ENCODE measurements at places on chromosomes 5 and 9.

- DNase-seq: no peak
Observed at GRCh38 chr5:96348536-96348935, 84.5 kb downstream of the PCSK1 start.

DNA sequence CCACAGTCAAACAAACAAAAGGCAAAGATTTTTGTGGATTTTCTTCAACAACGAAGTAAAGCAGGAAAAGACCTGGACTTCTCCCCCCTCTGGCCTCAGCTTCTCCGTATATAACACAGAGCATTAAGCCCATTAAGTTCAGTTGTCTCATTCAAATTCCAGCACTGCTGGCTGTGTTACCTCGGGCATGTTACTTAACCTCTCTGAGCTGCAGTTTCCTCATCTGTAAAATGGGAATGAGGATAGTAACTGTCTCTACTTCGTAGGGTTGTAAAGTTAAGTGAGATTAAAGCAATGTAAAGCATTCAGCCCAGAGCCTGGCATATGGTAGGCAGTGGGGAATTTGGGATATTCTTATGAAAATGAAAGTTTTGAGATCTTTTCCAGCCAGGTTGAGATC lies 92.7 kb upstream of the SMIM23 start:
- DNase-seq: no peak

DNA sequence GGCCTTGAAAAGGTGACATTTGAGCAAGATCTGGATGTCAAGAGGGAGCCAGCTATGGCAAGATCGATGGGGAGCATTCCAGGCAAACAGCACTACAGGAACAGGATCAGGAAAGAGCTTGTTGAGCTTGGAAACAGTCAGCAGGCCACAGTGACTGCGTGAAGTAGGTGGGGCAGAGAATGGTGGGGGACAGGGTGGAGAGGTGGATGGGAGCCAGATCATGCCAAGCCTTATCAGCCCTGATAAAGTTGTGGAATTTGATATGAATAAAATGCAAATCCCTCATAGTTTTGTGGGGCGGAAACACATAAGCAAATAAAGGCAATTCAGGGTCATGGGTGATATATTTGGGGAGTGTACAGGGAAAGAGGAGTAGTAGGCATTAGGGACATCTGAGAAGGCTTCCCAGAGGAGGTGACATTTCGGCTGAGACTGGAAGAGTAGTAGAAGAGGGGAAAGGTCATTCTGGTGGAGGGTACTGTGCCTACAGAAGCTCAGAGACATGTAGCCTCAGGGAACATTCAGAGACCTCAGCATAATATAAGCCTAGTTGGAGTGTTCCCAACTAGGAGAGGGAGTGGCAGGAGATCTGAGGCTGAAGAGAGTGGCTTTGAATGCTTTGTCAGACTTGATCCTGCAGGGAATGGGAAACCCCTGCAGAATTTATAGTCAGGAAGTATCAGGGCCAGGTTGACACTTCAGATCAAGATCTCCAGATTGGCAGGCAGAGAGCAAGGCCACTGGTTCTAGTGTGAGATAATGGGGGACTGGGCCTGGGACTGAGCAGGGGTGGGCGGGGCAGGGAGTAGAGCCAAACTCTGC lies 9.7 kb upstream of the CYSTM1 start:
- no peak for DNase-seq

GRCh38 chr5:37034955-37035354 lies 158.4 kb downstream of the NIPBL start:
- no peak for DNase-seq

GRCh38 chr5:132093271-132093670 lies 19.7 kb downstream of the CSF2 start:
- no peak for DNase-seq

DNA sequence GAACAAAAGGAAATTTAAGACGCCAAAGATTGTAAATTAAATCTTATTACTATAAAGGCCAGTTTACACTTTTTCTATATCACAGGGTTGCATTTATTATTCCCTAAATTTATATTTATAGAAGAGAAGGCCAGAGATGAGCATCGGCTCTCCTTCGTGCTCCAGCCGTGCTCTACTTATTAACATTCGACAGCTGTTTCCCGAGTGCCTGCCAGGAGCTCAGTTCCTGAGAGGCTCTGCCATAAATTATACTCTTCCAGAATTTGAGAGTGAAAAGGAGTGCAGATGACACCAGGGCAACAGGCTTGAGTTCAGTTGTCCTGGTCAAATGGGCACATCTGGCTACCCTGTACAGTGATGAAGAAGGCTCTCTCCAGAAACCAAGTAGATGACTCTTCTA lies 70.1 kb downstream of the PCSK5 start:
- no peak for DNase-seq

DNA sequence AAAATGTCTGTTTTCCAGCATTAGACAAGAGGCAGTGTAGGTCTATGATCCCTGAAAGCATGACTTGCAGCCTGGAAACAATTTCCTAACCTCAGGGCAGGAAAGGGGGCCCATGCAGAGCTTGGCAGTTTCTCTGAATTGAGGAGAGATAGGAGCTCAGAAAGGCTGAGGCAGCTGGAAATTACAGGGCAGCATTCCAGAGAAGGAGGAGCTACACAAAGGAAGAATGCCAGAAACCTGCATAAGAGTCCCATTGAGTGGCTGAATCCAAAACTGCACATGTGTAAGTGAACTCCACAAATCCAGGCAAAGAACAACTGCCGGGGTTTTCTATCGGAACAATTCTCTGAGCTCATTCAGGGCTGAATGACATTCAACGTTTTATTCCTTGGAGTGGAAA lies 346.8 kb downstream of the PIK3R1 start:
- DNase-seq: no peak

DNA sequence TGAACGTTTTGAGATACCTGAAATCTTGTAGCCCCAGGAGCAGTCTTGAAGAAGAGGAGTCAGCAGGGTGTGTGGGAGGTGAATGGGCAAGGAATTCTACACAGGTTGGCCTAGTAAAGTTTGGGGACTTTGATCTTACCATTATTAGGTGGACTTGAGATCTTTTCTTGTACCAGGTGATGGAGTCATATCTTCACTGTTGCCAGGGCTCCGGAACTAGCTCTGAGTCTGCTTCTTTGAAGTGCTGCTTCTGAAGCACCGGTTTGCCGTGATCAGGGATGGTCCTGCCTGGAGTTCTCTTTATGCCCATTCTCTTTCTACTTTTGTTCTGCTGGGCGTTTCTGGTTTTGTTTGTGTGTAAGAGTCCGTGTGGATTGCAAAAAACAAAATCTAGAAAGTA lies 27.4 kb downstream of the RCL1 start:
- DNase-seq: no peak

DNA sequence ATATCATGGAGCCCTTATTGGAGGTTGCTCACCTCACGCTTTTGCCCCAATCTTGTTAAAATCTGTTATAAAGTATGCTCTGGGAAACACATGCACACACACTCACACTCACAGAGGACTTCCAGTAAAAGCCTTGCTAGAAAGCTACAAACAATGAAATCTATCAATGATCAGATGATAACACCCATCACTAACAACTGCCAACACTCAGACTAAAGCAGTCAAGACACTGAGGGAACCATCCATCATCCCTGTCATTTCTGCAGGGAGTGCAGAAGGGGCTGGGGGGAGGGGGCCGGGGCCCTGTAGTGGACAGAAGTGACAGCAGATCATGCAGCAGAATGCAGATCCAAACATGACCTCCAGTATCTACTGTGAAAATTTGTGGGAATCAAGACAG lies 179.1 kb downstream of the AOPEP start:
- no peak for DNase-seq

DNA sequence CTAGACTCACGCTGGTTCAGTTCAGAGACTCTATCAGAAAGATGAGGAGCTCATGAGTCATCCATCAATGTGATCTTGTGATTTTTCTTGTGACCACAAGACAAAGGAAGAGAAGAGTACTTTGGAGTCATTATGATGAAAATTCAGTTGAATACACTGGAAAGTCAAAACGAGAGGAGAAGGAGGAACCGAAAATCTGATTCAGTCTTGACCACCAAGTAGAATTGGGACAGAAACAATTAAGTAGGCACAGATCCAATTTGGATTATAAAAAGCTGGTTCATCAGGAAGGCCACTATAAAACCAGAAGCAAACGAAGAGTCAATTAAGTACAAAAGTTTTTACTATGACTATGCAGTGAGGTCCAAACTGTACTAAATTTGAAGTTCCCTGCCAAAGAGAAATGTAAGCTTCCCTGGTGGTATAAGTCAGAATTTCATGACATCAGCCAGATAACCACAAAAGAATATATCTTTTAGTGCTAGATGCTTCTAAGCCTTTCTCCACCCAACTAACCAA lies 90.9 kb downstream of the THBS4 start:
- DNase-seq: no peak

DNA sequence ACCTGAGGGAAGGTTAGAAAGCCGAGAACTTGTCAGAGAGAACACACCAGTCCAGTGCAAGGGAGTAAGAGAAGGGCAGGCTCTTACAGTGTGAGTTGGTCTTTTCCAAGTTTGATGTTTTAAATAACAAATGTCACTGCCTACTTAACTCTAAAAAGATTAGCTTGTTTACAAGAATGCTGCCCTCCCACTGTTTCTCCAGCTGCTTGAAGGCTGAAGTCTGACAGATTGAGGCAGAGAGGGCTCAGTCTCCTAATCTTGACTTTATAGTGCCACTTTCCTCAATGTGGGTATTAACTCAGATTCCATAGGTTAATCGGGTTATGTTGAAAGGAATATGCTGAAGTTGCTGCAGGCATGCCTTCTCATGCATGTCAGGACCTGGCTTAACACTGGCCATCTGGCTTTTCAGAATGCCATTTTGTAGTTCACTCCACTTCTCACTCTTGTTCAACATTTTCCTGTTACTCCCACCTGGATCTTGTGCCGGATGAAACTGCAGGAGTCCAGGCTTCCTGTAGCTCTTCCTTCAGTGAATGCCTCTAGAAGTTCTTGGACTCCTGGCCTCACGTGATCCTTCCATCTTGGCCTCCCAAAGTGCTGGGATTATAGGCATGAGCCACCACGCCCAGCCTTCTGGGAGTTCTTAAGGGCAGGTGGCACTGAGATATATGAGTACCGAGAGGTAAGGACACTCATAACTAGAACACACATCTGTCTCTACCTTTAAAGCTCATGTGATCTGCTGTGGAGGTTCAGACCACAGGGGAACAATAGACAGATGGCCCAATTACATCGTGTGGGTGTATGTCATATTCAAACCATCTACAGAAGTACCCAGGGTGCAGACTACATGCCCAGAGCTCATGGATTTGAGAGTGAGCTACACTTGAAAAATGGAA lies 249.7 kb downstream of the ARHGAP26 start:
- no peak for DNase-seq

DNA sequence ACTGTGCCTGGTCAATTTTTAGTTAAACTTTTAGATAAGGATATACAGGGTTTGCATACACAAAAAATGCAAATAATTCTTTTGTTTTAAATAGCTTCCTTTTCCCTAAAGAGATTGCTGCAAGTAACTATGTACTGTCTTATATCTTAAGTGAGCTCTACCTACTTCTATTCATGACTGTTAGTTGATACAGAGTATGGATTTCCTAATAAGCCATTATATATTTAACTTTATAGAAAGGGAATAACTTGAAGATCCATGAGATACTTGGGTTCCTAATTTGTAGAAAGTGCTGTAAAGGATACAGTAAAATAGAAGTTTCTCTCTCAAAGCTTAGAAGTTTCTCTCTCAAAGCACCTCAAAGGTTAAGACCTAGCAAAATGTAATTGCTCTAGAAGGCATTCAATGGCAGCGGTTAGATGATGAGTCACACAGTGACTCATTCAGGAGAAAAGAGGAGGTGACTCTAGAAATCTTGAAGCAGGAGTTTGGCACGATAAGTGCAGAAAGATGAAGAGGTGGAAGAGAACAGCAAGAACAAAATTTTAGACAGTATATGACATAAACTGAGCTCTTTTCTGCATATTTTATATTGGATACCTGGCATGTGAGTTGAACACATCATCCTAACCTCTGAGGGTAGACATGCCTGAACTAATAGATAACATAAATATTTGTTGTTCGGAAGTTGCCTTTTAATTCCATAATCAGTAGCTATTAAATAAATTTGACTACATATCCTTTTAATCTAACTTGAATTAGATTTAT lies 5.5 kb upstream of the DNAJC21 start:
- DNase-seq: peak; percentile 34

GRCh38 chr9:6938447-6938846 lies 180.7 kb downstream of the KDM4C start:
- no peak for DNase-seq

GRCh38 chr5:40521925-40522324 lies 157.8 kb upstream of the PTGER4 start:
- no peak for DNase-seq

- peak; percentile 66 for DNase-seq
Observed at GRCh38 chr5:142095651-142096330, 12.8 kb upstream of the NDFIP1 start.

DNA sequence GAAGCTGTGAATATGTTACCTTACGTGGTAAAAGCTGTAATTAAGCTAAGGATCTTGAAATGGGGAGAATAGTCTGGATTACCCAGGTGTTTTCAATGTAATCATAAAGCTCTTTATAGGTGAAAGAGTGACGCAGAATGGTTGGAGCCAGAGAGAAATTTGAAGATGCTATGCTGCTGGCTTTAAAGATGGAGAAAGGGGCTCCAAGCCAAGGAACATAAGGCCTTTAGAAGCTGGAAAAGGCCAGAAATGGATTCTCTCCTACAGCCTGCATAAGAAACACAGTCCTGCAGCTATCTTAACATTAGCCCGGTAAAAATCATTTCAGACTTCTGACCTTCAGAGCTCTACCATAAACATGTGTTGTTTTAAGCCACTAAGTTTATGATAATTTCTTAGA lies 243.3 kb upstream of the VLDLR start:
- DNase-seq: no peak

- DNase-seq: no peak
Observed at GRCh38 chr5:163706053-163706771, 200.8 kb downstream of the MAT2B start.

DNA sequence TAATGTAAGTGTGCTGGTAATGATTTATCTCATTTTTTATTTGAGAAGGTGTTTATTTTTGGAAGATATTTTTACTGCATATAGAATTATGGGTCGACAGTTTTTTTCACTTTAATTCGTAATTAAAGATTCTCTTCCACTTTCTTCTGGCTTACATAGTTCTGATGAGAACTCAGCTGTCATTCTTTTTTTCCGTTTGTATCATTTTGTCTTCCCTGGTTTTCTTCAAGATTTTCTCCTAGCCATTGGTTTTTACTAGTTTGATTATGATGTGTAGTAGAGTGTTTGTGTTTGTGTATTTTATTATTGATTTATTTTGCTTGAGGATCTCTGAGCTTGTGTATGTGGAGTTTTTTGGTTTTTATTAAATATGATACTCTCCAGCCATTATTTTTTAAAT lies 21.7 kb downstream of the SLF1 start:
- DNase-seq: no peak

- DNase-seq: no peak
Observed at GRCh38 chr5:14332038-14332631, 189.0 kb downstream of the TRIO start.

GRCh38 chr5:115189866-115190265 lies 20.2 kb upstream of the TRIM36 start:
- no peak for DNase-seq
